ENCODE measurements at places on chromosomes 16 and 17.

GRCh38 chr17:14298221-14298946, 2.5 kb upstream of the HS3ST3B1 start:
- DNase-seq: no peak

GRCh38 chr16:68074850-68075555, 10.2 kb upstream of the NFATC3 start:
- no peak for DNase-seq

DNA sequence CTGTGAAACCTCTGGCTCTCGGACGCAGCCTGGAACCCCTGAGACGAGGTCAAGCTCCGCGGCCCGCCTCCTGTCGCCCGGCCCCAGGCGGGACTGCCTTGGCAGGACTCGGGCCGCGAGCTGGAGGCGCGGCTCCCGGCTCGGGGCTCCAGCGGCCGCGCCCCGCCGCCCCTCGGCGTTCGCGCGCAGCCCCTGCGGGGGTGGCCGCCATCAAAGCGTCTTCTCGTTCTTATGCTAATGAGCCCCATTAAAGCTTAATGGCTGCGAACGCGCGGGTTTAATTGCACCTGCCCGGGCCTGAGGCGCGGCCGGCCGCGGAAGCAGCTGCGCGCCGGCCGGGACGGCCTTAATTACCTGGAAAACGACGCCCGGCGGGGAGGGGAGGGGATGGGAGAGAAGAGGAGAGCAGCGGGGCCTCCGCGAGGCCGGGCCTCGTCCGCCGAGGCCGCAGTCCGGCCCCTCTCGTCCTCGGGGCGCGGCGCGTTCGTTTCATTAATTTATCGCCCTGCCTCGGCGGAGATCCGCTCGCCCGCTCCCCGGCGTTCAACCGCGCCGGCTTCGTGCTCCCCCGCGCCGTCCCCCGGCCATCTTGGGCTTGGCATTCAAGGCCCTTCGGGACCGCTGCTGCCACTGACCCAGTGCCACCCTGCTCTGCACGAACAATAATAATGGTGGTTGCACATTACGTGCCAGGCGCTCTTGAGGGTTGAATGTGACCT, 19.2 kb downstream of the RAI1 start:
- DNase-seq: no peak

- no peak for DNase-seq
Observed at GRCh38 chr17:29378500-29378899, 11.7 kb upstream of the TAOK1 start.

DNA sequence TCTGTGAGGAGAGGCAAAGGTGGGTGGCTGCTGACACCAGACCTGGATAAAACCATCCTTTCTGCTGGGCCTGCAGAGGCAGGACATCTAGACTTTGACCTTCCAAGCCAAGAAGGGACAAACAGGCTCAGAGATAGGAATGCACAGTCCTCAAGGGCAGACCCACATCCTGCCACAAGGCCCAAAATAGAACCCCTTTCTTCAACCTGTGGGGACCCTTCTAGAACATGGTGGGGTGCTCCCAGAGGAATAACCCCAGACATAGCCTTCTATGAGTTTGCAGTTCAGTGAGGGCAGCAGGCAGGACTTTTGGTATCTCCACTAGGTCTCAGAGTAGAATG, 3.8 kb upstream of the CBFB start:
- DNase-seq: no peak

DNA sequence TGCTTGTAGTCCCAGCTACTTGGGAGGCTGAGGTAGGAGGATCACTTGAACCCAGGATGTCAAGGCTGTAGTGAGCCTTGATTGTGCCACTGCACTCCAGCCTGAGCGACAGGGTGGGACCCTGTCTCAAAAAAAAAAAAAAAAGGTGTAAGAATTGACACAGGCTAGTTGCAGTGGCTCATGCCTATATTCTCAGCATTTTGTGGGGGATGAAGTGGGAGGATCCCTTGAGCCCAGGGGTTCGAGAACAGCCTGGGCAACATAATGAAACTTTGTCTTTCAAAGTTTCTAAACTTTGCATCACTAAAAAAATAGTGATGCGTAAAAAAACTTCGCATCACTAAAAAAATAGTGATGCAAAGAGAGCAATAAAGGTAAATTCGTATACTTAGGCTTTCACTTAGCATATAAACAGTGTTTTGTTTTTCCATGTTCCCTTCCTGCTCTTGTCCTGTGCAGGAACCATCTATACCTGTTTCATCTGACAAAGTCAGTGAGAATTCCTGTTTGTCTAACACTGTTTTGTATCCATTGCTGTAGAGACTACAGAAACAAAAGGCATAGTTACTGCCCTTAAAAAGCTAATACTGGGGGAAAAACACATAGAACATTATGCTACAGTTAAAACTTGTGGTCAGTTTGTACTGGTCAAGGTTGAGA, 32.1 kb downstream of the CTCF start:
- DNase-seq: no peak

DNA sequence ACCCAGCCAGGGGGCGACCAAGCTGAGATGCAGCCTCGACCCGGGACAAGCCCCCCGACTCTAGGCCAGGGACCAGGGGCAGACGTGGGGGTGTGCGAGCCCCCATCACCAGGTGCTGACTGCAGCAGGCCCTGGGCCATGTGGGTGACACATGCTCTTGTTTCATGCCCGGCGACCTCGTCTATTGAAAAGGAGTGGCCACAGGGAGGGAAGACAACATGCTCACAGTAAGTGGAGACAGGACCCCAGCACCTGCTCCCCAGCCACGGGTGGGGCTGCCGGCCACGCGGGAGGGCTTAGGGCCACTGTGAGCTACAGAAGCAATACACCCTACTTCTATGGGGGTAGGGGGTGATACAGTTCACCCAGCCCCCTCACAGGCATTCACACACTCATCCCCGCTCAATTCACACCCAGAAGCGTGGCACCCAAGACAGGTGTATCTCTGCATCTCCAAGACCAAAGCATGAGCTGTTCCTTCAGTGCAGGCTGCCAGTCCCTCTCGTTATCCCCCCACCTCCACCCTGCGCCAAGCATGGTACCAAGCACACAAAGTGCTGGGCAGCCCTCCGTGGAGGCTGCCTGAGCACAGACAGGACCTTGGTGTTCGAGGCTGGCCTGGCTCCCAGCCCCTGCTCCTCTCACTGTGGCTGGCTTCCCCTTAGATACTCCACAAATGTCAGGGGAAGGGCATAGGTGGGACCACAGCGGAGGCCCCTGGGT, 13.6 kb downstream of the VASN start:
- no peak for DNase-seq

GRCh38 chr16:74561626-74562025, 45.3 kb downstream of the GLG1 start:
- no peak for DNase-seq

- DNase-seq: no peak
Observed at GRCh38 chr17:71267668-71268067, 853.2 kb upstream of the SOX9 start.

DNA sequence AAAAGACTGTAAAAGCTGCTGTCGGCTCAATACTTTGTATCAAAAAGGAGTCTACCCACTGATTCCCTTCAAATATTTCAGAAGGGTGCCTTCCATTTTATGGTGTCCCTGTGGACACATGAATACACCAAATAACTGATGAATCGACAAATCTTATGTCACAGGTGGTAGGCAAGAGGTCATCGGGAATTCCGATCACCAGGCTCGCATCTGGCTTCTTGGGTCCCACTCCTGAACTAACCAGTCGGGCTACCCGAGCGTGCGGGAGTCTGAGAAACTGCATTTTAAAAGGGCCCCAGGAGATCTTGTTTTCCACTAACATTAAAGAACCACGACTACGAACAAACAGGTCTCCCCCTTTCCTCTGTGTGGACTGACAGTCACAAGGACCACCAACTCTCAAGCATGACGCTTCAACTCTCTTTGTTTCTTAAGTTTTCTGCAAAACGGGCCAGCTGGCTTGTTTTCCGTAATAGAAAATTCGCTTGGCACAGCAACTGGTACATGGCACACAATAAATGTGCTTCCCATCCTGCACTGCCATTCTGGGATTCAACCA, 873 bp downstream of the PSME3IP1 start:
- no peak for DNase-seq

DNA sequence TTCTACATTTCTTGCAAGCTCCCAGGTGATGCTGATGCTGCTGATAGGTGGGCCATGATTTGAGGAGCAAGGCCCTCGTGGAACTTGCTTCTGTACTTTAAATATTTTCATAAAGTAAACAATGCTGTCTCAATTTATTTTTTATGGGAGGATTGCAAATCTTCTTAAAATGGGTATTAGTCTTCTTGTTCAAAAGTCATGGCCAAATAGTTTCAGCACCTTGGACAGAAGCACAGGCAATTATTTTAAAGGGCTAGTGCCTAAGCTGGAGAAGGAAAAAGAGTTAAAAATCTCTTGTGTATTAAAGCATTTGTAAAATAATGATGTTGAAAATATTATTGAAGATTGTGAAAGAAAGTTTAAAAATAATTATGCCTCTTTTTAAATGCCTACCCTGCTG, 50.5 kb downstream of the GPR139 start:
- no peak for DNase-seq

Measured in left hindlimb (tissue), 1 donor.